ENCODE measurements at places on chromosomes 4 and X.
A peak's percentile ranks its signal among the peaks of the same experiment; 100 is the strongest.

DNA sequence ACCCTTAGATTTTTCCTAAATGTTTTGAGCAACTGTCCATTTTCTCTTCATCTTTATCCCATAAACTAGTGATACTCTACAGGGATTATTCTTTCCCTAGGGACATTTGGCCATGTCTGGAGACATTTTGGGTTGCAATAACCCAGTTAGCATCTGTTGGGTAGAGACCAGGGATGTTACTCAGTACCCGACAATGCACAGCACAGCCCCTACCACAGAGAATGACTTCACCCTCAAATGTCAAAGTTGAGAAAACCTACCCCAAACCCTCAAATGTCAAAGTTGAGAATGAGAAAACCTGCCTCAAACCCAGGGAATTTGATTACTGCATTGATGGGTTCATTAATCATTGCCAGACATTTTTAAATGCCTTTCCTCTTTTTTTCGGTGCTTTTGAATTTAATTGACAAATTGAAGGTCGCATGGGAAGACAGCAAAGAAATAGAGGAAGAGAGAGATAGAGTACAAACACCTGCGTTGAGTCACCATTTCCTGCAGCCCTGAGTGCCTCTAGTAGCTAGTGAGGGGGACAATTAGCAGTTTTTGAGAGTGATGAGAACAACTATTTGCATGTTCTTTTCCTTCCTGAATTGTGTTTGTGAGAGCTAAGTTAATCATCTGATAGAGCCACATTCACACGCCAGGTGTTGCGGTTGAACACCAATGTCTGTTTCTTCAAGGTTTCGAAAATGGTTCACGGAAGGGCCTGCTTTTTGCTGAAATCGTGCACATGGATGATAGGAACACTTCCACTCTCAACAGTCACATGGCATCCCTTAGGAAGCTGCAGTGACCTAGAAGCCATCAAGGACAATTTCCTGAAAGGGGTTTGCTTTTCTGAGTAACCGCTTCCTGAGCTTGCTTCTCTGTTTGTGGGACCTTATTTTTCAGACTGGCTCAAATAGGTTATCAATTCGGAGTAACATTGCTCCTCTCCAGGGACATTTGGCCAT lies 203.9 kb upstream of the VCX3A start:
- DNase-seq, result no peak

GRCh38 chr4:165131247-165131832 lies 18.7 kb upstream of the TMEM192 start:
- peak; percentile 6 for DNase-seq

DNA sequence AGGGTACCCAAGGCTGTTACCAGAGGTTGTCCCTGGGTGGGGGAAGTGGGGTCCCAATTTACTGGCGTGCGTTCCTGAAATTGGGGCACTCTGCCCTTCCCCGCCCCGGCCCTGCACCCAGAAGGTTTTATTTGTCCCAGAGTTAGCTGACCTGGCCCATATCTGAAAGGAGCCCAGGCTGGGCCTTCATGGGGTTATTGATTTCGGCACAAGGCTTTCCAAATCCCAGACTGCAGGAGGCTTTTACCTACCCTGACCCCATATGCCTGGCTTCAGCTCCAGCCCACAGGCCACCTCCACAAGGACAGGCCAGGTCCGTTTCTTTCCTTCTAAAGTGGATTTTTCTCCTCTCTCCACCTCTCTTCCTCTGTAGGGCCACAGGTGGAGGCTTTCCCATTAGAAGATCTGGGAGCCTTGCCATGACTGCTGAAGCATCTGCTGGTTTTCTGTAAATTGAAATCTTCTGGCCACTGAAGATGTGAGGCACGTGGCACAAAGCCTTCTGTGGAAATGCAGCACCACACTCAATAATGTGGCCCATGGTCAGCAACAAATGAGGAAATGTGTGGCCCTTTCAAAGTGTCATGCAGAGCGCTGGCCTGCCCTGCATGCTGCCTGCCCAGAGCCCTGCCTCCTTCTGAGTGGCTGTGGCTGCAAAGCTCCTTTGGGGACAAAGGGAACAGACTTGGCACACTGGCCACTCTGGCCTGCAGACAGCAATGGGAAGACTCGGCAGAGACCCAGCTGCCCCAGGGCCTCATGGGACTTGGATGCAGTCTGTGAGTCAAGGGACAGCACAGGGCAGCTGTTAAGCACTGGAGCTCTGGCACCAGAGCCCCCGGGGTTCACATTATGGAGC lies 43.1 kb upstream of the MTM1 start:
- no peak for DNase-seq

GRCh38 chr4:53716011-53716410 lies 124.7 kb upstream of the LNX1 start:
- DNase-seq, result no peak

DNA sequence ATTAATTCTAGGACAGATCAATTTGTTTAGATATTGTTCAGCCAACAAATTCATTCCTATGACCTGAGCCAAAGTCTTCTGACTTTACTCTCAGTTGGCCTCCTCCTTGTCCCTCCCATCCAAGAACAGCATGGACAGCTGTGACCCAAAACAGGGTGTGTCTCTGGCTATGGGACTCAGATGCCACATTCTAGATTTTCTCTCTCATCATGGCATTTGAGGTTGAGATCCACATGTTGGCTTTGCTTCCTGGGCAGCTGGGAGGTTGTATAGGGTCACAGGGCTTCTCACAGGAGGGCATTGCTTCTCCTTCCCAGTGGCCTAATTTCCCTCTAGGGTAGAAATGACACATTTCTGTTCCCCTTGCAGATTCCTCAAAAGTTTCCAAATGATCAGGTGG lies 22.6 kb upstream of the EGF start:
- no peak for DNase-seq

DNA sequence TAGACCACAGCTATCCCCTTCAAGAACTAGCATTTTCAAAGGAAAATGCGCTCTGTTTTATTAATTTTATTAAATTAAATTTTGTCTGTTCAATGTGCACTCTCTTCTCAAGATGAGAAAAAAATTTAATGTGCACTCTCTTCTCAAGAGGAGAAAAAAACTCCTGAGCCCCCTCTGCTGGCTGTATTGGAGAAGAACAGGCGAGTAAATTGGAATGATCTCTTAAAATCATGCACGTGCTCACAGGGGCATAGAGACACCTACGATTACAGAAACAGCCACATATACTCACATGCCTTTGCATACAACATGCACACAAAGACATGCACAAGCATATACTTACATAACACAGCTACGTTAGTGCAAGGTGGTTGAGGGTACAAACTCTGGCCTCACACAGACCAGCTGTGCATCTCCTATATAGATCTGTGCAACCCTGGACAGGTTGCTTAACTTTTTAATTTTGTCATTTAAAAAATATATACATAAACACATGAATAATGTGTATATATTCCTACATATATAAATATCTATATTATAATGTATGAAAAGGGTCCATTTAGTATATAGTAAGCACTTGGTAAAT lies 176.2 kb upstream of the CXorf66 start:
- no peak for DNase-seq

GRCh38 chr4:186725469-186726425 lies 2.1 kb upstream of the FAT1 start:
- DNase-seq, result no peak

GRCh38 chr4:39881789-39882188 lies 95.9 kb downstream of the PDS5A start:
- DNase-seq, result no peak

GRCh38 chr4:57156242-57156990 lies 46.2 kb upstream of the IGFBP7 start:
- no peak for DNase-seq

- no peak for DNase-seq
Observed at GRCh38 chr4:10181745-10182445, 65.3 kb upstream of the WDR1 start.

DNA sequence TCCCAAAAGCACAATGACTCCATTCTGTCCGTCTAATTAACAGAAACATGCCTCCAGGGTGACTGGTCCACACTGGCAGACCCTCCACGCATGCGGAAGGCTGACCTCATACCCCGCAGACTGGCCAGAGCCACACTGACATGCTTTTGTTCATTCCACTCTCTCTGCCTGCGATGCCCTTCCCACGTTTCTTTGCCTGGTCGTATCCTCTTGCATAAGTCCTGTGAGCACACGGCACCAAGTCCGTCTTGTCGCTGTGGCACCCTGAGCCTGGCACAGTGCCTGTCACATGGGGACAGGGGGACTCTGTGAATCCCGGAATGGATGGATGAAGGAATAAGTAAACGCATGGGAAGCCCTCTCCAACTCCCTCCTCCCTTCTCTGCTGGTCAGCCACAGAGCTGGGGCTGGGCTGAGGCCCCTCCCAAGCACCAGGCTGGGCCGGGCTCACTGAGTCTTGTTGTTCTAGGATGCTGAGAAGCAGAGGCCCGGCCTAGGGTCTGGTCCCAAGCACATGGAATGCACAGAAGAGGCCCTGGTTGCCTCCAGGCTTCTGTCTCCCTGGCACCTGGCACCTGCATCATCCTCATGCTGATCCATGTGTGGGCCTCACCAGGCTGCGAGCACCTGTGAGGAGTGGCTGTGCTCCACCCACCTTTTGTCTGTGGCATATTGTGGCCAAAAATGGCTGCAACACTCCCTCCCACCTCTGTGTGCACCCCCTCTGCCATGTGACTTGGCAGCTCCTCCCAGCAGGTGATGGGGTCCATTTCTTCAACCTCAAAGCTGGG lies 38.9 kb upstream of the C4orf50 start:
- no peak for DNase-seq

DNA sequence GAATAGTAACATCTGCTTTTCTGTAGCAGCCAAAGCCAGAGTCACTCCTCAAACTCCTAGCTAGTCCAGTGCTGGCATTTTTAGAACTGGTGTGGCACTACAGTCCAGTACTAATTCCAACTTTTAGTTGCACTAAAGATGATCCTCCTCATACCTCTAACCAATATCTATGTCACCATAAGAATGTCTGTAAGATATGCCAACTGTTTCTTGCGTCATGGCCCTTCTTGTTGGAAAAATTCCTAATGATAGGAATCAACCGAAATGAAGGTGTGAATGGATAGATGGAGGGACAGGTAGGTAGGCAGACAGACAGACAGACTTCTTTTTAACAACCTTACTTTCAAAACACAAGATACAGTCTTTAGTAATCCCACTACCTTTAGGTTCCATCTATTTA lies 74.6 kb upstream of the PRSS48 start:
- no peak for DNase-seq

- DNase-seq, result no peak
Observed at GRCh38 chr4:152786627-152787026, 6.9 kb downstream of the ARFIP1 start.

DNA sequence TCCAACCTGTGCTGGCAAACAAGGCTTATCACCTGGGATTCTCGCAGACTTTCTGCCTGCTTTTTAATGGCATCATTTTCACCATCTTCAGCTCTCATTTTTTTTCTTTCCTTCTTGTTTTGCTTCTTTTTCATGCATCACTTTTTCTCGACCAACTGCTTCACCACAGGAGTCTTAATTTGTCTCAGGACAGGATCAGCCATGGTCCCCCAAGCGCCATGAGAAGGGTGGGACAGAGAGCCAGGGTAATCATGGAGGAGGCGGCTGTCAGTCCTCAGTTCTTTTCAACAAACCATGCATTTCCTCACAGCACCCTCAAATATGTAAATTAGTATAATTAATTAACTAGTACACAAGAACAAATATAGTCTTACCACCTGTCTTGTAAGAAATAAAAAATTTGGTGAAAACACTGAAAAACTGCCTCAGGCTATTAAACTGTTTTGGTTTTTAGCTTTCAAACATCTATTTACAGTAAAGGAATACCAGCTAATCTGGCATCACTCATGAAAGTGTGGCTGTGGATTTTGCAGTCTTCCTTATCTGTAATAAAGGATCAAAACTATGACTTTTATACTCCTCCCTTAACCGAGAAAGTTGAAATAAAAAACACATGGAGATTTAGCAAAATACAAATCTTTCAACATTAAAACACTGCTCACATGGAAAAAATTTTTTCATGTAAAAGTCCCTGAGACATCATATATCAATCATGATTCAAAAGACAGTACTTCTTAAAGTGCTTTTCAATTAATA lies 19.1 kb downstream of the EIF4E start:
- no peak for DNase-seq

GRCh38 chrX:71241301-71241700 lies 12.6 kb downstream of the ZMYM3 start:
- DNase-seq, result no peak

DNA sequence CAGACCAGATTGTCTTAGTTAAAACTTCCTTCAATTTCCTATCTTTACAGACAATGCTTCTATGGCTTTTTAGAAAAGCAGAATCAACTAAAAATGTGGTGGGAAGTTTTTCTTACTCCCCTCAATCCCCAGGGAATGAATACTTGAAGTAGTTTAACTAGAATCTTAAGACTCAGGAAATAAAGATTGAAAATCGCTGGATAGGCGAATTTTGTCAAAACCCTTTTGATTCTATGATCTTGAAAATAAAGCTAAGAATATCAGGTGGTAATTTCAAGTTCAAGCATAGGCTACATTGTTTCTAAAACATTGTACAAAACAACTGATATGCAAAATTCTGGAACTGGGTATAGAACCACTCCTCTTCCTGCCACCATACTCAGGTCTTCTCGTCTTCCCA lies 276.5 kb upstream of the GK2 start:
- DNase-seq, result no peak

GRCh38 chr4:121277194-121278105 lies 103.4 kb downstream of the QRFPR start:
- no peak for DNase-seq

DNA sequence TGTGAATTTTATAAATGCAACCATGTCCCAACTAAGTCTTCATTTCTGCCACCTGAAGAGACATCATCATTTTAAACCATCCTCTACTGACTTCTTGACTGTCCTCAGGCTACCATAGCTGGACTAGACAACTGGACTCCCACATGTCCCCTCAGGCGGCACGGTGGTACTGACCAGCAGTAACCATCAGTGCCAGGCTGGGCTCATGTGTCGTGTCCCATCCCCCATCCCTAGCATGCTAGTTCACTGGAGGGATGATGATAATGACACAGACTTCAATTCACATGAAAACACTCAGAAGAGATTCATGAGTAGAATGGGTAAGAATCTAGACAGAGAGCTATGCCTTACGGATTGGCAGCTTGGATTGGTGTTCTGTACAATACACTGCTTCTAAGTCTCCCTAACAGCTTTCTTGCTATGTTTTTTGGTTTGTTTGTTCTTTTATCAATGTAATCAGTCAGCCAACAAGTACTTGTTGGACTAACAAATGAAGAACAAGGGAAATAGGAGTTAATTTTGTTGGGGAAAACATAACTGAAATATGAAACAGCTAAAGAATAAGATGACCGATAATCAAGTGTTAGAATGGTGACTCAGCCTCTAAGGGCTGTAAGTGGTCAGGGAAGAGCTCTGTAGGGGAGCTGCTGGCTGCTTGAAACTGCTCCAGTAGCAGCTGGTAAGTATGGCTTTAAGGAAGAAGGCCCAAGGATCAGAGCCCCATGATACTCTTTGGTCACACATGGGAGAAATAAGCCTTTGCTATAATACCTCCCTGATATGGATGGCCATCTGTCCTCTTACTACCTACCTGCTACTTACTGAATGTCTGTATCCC lies 10.3 kb downstream of the ZDHHC9 start:
- DNase-seq, result no peak

DNA sequence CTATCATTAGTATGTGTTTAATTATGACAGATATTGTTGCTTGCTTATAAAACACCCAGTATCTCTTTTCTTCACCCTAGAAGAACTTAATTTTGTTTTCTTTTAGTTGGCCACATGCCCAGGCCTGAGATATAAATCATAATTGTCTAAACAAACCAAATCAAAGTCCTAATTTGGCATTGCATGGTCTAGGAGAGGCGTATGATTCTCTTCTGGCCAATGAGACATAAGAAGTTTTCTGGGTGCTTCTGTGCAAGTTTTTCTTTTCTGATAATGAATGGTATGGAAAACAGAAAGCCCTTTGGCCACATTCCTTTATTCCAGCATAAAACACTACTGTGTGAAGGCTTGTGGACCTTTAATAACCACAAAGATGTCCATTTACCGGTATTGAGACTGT lies 192.9 kb upstream of the CTSO start:
- DNase-seq, result no peak

Measured in GF-D8 (cell line).